GM04503 (cell line): ENCODE measurements at places on chromosomes 11 and 22.

- DNase-seq, result no peak
Observed at GRCh38 chr11:122746050-122746478, 90.5 kb downstream of the UBASH3B start.

DNA sequence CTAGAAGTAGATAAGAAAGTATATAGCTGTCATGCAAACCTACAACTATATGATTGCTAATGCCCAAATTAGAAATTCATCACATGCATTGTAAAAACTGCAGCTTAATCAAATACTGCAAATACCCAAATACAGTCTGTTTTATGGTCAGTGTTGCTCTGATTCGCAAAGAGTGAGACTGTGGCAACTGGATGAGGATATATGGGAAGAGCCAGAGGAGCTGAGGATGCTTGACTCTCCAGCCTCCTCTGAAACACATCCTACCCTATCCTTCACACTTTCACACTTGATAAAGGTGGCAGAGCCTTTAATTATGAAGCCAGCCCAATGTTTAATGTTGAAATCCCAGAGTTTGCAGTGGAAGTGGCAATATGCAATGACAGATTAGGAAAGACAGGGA is 21.9 kb upstream of the OR2AT4 start:
- no peak for DNase-seq

- no peak for DNase-seq
Observed at GRCh38 chr11:118921121-118921928, 4.4 kb downstream of the BCL9L start.

DNA sequence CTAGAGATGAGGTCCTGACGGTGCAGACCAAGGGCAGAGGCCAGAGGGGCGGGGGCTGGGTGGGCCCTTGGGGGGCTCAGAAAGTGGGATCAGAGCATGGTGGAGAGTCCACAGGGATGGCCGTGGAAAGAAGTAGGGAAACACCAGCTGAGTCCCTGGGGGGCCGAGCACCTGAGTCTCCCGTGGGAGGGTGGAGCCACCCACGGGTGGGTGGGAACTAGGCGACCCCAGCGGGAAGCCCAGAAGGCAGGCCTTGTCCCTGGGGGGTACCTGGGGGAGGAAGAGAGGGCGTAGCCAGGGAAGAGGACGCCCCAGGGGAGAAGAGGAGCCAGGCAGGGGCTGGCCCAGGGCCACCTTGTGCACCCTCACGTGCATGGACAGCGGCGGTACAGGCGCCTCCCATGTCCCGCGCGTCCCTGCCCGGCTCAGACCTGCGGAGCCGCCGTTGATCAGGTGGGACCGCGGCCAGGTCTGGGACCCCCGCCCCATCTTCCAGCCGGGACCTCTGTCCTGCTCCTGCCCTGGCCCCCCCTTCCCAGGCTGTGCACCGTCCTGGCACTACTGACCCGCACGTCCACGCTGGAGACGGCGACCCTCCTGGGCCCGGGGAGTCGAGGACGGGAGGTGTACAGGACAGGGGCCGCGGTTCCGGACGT is 10.2 kb downstream of the CRELD2 start:
- no peak for DNase-seq

DNA sequence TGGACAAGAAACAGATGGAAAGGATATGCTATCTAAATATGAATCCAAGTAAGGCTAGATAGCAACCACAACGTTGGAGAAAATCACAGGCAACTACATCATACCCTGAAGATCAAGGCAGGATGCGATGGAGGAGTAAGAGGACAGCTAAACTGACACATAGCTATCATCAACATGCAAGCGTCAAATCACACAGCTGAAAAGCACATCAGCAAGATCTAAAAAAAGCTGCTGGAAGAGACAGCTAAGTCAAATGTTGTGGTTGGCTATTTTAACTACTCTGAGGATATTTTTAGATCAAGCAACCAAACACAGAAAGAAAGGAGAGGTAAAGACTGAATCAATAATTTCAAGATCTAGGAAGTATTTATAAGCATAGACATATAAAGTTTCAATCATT is 466.9 kb downstream of the BRD1 start:
- DNase-seq, result no peak

DNA sequence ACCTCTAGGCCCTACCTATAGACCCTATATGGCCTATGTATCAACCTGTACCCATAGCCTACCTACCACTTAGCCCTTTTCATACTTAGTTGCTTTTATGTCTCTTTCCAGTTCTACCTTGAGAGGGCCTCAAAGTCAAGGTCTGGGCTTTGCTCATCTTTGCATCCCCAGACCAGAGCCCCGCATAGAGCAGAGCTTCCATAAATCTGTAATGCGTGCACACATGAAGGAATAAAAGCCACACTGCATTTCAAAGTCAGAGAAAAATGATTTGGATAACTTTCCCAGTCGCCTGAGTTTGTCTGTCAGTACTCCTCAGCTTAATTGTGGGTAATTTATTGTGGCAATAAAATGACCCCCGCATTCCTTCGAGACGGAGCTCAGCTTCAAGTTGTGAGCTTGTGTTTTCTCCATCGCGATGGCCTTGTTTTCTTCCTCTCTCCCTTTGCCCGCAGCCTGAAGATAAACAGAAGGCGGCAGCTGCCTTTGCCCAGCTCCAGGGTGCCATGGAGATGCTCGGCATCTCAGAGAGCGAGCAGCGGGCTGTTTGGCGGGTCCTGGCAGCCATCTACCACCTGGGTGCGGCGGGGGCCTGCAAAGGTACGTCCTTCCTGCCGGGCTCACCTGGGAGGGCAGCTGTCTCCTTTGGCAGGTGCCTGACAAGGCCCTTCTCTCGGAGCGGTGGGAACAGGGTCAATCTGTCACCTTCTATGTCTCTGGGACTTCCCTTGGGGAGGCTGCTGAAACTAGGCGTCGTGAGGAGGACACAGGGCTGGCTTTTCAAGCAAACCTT is 55.7 kb downstream of the MYO18B start:
- no peak for DNase-seq

DNA sequence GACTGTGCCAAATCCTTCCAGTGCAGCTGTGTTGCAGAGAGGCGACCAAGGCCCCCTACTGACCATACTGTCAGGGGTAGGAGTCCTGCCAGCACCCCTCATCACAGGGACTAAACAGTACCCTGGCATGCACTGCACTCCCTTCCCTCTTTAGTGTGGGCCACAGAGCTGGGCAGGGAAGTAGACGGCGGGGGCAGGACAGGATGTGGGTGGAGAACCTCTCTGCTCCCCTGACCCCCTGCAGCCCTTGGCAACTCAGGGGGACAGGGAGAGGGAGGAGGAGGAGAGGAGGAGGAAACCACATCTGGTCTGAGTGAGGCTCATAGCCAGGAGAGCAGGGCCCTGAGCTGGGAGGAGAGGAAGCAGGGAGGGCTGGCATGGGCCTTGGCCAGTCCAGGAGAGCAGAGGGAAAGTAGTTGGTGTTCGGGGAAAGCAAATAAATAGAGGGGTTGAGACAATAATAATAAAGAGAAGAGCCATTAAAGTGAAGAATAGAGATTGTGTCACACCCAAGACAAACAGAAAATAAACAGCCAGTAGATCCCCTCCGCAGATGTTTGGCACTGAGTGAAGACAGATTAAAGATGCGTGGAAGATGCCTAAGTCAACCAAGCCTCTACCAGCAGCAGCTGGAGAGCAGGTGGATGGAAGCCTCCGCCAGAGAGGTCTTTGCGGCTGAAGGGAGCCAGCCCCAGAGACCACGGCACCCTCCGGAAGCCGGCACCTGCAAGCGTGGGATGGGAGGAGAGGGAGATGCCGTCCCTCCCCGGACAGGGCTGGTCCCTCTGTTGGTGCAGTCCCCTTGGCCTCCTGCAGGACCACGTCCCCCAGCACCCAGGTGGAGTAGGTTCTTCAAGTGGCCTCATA is 61.5 kb downstream of the RPUSD4 start:
- no peak for DNase-seq

DNA sequence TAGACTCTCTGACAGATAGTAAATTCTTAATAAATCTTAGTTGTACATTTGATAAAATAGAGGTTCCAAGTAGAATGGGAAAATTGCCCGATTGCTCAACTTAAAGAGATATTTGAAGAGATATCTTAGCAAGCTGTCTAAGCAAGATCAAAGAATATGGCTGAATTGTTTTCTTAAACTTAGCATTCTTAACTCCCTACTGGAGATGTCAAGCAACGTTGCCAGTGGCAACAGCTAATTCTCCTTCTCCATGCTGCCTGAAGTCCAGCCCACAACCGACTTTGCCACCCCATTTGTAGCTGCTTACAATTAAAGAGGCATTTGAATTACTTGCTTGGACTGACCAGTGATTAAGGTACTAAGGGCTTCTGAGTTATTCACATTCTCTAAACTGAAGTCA is 94.4 kb downstream of the FAM181B start:
- DNase-seq, result no peak

- DNase-seq, result no peak
Observed at GRCh38 chr11:75135651-75136050, 15.3 kb upstream of the SLCO2B1 start.

DNA sequence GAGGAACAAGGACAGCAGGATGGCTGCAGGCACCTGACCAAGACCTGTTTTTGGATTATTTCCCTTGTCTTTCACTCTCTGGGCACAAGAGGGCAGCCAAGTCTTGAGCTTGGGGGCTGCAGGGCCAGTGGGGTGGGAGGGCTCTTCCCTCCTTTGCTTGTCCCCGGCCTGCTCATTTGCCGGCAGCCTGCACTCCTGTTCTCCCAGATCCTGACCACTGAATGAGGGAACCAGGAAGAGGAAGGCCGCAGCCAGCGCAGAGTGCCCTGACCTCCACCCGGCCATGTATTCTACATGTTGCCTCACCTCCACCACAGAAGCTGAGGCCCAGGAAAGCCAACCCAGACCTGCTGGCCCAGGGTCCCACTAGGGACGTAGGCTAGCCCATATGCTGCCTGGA is 15.5 kb upstream of the NNMT start:
- DNase-seq, result no peak

GRCh38 chr22:30507670-30508069 is 2.2 kb upstream of the SEC14L4 start:
- DNase-seq, result no peak
